Mesothelial cell of epicardium (in vitro differentiated cells): ENCODE measurements at places on chromosomes 7 and 10. TPM values are rescaled to one million over a fixed set of nuclear protein-coding genes. Genes with fewer than 3 reads are reported as not detected.

The RNF32 gene
- 0.59 to 1.5 TPM (median 1.4 TPM) in 3 replicates for total RNA-seq

DNA sequence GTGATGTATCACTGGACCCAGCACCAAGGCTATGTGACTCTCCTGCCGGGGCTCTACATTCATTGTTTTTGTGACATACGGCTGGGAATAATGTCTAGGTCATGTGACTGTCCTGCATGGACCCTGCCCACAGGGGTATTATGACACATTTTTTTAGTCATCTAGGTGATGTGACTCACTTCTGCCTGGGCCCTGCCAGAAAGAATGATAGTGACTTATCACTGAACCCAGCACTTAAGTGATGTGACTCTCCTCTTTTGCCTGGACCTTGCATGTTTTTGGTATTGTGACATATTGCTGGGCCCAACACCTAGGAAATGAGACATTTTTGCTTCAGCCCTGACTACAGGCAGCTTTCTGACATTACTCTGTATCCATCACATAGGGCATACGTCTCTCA is 51.1 kb upstream of the ZNF107 start:
- no peaks in the 10 kb centered on the region for H3K27me3 ChIP-seq
- no peak overlapping the region for H3K4me3 ChIP-seq
- H3K4me1 ChIP-seq, result no peaks in the 10 kb centered on the region
- H3K27ac ChIP-seq, result no peak overlapping the region

DNA sequence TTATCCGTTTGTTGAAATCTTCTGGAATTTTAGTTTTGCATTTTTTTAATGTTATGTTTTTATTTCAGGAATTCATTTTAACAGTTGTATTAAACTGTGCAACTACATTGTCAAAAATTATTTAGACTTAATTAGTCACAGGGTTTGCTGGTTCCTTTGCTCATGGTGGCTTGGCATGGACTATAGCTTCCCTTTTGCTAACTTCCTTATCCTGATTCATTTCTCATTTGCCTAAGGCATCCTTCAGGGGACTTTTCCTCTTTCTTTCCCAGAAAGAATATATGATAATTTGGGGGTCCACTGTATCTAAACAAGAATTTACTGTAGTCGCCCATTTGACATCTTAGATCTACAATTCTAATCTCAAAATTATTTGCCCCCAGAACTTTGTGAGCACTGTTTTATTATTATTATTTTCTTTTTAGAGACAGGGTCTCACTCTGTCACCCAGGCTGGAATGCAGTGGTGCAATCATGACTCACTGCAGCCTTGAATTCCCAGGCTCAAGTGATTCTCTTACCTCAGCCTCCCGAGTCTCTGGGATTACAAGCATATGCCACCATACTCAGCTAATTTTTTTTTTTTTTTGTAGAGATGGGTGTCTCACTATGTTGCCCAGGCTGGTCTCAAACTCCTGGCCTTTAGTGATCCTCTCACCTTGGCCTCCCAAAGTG is 13.9 kb downstream of the FIGNL1 start:
- no peak for DNase-seq
- peaks cover 9% of the 10 kb centered on the region for H3K36me3 ChIP-seq
- H3K27me3 ChIP-seq, result no peaks in the 10 kb centered on the region
- H3K27ac ChIP-seq, result no peak overlapping the region
- no peak overlapping the region for H3K4me3 ChIP-seq

The ELN gene
- total RNA-seq, result 32.9 to 37.4 TPM (median 33.2 TPM) in 3 replicates

GRCh38 chr10:24951201-24952142 is 934 bp downstream of the PRTFDC1 start:
- no peaks in the 10 kb centered on the region for H3K27me3 ChIP-seq
- DNase-seq, result no peak
- peak overlapping the region; percentile 71 for H3K4me3 ChIP-seq
- peak overlapping the region; percentile 34 for H3K27ac ChIP-seq
- H3K36me3 ChIP-seq, result no peaks in the 10 kb centered on the region

GRCh38 chr10:33314811-33315561 is 19.5 kb downstream of the NRP1 start:
- no peaks in the 10 kb centered on the region for H3K27me3 ChIP-seq
- peaks cover 22% of the 10 kb centered on the region for H3K4me1 ChIP-seq
- H3K36me3 ChIP-seq, result peaks cover 29% of the 10 kb centered on the region
- H3K4me3 ChIP-seq, result no peak overlapping the region
- no peak for DNase-seq

GRCh38 chr10:90964781-90965465 is 44.0 kb upstream of the ANKRD1 start:
- no peak overlapping the region for H3K4me3 ChIP-seq
- DNase-seq, result no peak
- H3K27ac ChIP-seq, result no peak overlapping the region
- H3K27me3 ChIP-seq, result no peaks in the 10 kb centered on the region
- H3K36me3 ChIP-seq, result no peaks in the 10 kb centered on the region

The TUBB8 gene
- total RNA-seq, result 0.33 to 0.67 TPM (median 0.41 TPM) in 3 replicates

The OPN4 gene
- total RNA-seq, result not detected in 3 replicates
